ENCODE measurements at places on chromosomes 1 and 21.
A peak's percentile ranks its signal among the peaks of the same experiment; 100 is the strongest.

DNA sequence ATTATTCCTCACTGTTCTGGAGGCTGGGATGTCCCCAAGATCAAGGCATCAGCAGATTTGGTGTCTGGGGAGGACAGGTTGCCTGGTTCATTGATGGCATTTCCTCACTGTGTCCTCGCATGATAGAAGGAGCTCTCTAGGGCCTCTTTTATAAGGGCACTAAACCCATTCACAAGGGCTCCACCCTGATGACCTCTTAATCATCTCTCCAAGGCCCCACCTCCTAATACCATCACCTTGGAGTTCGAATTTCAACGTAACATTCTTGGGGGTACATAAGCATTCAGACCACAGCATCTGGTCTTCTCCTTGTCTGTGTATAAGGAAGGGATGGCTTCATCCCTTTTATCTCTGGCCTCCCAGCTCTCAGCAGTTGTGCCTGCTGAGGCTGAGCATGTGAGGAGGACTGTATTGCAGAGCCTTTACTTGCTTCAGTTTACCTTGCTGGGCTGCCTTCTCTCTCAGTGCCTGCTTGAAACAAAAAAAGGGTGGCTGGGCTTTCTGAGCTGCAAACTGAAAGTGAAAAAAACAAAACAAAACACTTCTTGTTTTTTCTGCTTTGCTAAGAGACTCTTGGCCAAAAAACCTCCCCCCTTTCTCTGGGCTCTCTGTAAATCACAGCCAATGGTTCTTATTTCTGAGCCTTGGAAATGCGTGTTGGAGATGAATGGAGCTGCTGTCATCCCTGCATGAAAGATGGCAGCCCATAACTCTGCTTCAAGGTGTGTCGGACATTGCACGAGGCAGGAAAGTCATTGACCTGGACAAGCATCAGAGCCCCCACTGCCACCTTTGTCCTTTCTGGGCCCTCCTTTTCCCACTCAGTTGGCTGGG, 75.8 kb downstream of the RHOU start:
- no peak for DNase-seq
- H3K36me3 ChIP-seq, result no peaks in the 10 kb centered on the region
- H3K4me3 ChIP-seq, result peak overlapping the region; percentile 10
- peak overlapping the region; percentile 89 for H3K27ac ChIP-seq

DNA sequence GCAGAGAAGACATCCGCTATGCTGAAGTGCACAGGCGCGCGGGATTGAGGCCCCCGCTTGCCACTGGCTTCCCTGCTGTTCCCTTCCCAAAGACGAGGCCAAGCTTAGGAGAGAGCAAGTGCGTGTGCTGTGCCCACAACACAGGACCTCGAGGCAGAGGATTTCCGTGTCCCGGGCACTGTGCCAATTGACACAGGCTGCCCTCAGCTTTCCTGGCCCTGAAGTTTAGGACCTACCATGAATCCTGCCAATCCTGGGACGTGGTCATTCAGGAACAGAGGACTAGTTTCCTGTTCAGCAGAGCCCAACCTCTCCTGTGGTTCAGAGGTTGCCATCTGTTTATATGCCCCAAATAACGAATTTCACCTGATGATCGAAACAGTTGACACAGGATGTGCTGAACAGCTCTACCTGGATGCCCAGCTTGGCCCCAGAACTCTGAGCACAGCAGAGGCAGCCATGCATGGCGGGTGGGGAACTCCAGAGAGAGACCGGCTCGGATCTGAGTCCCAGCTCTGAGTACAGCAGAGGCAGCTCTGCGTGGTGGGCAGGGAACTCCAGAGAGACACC, 22.0 kb downstream of the SLC37A1 start:
- no peak overlapping the region for H3K27ac ChIP-seq
- H3K4me3 ChIP-seq, result no peak overlapping the region
- peaks cover 55% of the 10 kb centered on the region for H3K4me1 ChIP-seq
- no peaks in the 10 kb centered on the region for H3K36me3 ChIP-seq

DNA sequence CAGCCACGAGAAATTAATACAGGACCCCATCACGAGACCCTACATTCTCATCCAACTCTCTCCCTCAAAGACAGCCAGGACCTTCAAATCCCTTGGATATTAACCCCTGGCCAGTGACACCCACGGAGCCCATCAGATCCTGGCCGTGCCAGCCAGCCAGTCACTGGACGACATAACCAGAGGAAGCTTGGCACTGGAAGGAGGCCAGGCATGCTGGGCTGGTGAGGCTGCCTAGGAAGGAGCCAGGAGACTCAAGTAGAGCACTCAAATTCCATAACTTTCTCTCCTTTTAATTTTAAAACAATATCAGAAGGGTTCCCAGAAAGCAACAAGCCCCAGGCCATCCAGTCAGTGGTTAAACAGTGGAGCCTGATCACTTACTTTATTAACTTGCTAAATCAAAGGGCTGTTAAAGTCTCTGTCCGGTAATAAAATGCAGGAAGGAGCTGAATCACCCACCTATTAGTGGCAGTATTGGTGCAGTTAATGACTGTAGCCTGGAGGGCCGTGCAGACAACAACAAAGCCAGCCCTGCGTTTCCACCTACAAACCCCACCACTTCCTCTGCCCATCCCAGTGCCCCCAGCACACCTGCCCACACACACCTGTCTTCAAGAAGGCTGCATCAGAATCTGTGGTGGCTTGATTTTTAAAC, 78.0 kb downstream of the HIVEP3 start:
- no peak for DNase-seq
- peak overlapping the region; percentile 2 for H3K4me3 ChIP-seq
- no peaks in the 10 kb centered on the region for H3K36me3 ChIP-seq
- peaks cover 52% of the 10 kb centered on the region for H3K4me1 ChIP-seq
- H3K27me3 ChIP-seq, result peaks cover 5% of the 10 kb centered on the region
- H3K27ac ChIP-seq, result peak overlapping the region; percentile 8

DNA sequence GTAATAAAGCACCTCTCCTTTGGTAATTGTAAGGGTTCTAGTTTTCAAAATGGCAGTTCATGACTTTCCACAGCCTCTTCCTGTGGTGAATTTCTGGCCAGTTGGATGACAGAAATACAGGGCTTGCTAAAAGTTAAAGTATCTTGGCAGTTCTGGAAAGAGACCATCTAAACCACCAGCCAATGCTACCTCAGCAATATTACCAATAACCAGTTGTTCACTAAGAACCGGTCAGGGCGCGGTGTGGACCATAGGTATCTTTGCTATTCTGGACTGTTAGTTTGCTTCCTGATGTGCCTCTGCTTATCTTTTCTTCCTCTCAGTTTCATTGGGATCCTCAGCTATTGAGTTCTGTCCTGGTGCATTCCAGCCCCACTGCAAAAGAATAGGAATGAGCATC, 124.7 kb downstream of the HS2ST1 start:
- DNase-seq, result no peak
- no peak overlapping the region for H3K27ac ChIP-seq
- H3K4me1 ChIP-seq, result no peaks in the 10 kb centered on the region
- H3K27me3 ChIP-seq, result no peaks in the 10 kb centered on the region
- H3K36me3 ChIP-seq, result no peaks in the 10 kb centered on the region
- no peak overlapping the region for H3K4me3 ChIP-seq

GRCh38 chr1:59432531-59433439, 135.9 kb downstream of the FGGY start:
- H3K4me3 ChIP-seq, result no peak overlapping the region
- no peaks in the 10 kb centered on the region for H3K36me3 ChIP-seq
- peaks cover 51% of the 10 kb centered on the region for H3K4me1 ChIP-seq
- no peak for DNase-seq
- H3K27me3 ChIP-seq, result no peaks in the 10 kb centered on the region

GRCh38 chr1:187044411-187044810, 215.7 kb downstream of the PLA2G4A start:
- no peak overlapping the region for H3K4me3 ChIP-seq
- H3K27me3 ChIP-seq, result no peaks in the 10 kb centered on the region
- no peak for DNase-seq
- H3K36me3 ChIP-seq, result no peaks in the 10 kb centered on the region

- peaks cover 5% of the 10 kb centered on the region for H3K27me3 ChIP-seq
- H3K4me1 ChIP-seq, result peaks cover 4% of the 10 kb centered on the region
- no peak overlapping the region for H3K4me3 ChIP-seq
- DNase-seq, result no peak
- H3K36me3 ChIP-seq, result peaks cover 18% of the 10 kb centered on the region
Observed at GRCh38 chr21:34006611-34007168, 66.7 kb upstream of the MRPS6 start.

DNA sequence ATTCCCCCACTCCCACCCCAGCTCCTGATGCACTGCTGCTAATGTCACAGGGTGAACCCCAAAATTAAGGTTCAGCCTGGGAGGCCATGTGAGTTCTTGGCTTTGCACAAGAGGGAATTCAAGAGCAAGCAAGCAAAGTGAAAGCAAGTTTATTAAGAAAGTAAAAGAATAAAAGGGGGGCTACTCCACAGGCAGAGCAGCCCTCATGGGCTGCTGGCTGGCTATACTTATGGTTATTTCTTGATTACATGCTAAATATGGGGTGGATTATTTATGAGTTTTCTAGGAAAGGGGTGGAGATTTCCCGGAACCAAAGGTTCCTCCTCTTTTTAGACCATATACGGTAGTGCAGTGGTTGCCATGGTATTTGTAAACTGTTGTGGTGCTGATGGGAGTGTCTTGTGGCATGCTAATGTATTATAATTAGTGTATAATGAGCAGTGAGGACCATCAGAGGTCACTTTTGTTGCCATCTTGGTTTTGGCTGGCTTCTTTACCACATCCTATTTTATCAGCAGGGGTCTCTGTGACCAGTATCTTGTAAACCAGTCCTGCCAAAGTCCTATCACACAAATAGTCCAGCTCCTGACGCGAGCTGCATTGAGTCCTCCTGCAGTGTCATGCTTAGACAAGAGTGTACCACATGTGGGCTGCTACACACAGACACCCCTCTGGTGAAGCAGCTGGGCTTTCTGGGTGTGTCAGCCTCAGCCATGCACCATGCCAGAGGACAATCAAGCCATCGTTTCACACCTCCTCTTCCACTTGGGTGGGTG, 46.4 kb upstream of the CSF1 start:
- no peak for DNase-seq
- H3K27ac ChIP-seq, result no peak overlapping the region
- H3K4me3 ChIP-seq, result no peak overlapping the region
- peaks cover 9% of the 10 kb centered on the region for H3K36me3 ChIP-seq

DNA sequence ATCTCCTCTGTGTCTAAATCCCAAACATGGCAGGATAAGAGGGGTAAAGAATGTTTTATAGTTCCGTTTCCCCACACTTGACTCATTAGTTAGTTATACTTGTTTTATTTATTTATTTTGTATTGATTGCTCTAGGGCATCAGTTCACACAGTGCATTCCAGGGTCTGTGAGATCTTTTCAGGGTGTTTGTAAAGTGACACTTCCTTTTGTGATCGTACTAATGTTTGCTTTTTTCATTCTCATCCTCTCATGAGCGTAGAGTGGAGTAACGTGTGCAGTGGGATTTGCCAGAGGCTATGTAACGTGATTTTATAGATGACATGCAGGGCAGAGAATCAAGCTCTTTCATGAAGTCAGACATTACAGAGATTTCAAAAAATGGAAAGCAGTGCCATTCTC, 103.2 kb downstream of the SCCPDH start:
- no peak overlapping the region for H3K27ac ChIP-seq
- H3K36me3 ChIP-seq, result peaks cover 7% of the 10 kb centered on the region
- no peak overlapping the region for H3K4me3 ChIP-seq
- H3K4me1 ChIP-seq, result no peaks in the 10 kb centered on the region
- H3K27me3 ChIP-seq, result peaks cover 9% of the 10 kb centered on the region
- no peak for DNase-seq

DNA sequence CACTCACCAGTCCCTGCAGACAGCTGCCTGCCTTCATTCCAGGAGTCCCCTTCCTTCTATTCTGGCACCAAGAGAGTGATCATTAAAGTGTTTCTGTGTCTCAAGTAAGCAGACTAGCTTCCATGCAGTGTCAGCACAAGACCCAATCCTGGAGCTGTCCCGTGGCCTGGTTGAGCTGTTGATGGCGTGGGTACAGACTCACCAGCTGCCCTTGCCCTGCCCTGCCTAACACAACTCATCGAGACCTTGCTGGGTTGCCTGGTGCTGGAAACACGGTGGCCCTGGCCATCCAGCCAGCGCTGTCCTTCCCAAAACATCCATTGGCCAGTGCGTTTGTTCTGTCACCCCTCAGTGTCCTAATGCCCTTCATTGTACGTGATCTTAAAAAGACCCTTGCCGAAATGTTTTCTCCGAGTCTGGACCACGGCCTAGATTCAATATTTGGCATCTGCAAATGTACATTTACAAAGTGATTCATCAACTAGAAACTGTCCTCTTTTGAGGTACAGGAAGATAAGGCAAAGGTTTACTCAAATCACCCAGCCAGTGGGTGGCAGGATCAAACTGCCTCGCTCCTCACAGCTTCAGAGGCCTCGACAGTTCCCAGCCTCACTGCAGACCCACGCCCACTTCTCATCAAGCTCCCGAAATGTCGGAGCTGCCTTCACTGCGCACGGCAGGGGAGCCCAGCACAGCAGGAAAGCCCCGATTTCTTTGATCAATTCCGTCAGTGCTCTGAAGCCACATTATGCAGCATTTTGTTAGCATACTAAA, 494.2 kb downstream of the KIF26B start:
- peak; percentile 12 for DNase-seq
- H3K4me3 ChIP-seq, result no peak overlapping the region
- H3K36me3 ChIP-seq, result peaks cover 86% of the 10 kb centered on the region
